ENCODE measurements at places on chromosomes 4 and X.

GRCh38 chr4:52788806-52789205, 37.6 kb upstream of the ERVMER34-1 start:
- DNase-seq, result no peak

DNA sequence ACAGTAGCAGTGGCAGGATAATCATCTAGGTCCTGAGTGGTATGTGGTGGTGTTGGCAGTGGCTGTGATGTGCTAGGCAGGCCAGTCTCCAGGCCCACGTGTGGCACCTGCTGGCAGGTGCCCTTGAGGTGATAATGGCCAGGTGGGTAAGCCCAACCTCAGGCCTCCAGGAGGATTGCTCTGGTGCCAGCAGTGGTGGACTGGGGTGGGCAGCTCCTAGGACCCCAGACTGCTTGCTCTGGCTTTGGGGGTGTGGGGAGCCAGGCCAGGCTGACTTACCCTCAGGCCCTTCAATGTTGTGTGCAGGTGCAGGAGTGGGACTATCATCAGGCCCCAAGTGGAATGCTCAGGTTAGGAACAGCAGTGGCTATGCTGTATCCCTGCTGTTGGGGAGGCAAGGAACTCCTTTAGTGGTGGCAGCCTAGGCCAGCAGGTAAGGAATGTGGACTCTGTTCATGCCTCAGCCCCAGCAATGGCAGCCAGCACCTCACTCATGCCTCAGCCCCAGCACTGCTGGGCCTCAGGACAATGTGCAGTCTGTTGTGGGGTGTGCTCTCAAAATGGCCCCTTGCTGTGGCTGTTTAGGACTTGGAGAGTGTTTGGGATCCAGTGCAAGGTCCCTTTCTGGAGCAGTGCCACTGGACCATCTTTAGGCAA, 24.3 kb downstream of the SERPINA7 start:
- no peak for DNase-seq

GRCh38 chr4:151573474-151573873, 164.5 kb downstream of the FHIP1A start:
- no peak for DNase-seq

- peak; percentile 56 for DNase-seq
Observed at GRCh38 chr4:93791570-93792195, 36.9 kb upstream of the ATOH1 start.

- no peak for DNase-seq
Observed at GRCh38 chrX:86370927-86371326, 222.7 kb downstream of the DACH2 start.

- no peak for DNase-seq
Observed at GRCh38 chr4:73908965-73909364, 39.8 kb downstream of the CXCL1 start.

DNA sequence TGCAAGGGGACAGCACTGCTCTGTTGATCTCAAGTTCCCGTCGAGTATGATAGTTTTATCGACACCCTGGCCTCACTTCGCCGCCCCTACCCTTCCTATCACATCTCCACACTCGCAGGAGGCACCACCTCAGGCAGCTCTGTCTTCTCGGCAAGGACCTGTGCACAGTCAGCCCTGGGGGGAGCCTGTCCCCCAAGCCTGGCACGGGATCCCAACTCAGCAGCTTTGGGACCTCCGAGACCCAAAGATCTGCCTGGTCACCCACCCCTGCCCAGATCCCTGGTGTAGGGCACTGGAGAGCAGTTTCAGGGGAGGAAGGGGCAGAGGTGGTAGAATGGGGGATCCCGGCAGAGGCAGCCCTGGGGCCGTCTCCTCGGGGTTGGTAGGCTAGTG, 18.0 kb upstream of the UBA1 start:
- DNase-seq, result no peak

DNA sequence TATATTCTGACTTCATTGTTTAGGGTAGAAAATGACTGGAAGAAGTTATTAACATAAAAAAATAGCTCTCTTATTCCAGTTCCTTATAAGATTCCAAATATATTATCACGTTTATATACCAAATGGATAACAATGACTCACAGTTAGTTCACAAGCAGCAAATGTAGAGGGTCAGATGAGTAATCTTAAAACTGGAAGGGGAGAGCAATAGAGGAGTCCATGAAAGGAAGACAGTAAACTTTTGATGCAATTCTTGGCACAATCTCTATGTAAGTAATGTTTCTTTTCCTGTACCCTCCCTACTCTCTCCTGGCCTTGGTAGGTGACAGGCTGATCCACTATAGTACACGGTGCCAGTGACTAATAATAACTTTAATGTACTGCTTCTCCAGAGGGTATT, 259.0 kb upstream of the TRPC5 start:
- no peak for DNase-seq

DNA sequence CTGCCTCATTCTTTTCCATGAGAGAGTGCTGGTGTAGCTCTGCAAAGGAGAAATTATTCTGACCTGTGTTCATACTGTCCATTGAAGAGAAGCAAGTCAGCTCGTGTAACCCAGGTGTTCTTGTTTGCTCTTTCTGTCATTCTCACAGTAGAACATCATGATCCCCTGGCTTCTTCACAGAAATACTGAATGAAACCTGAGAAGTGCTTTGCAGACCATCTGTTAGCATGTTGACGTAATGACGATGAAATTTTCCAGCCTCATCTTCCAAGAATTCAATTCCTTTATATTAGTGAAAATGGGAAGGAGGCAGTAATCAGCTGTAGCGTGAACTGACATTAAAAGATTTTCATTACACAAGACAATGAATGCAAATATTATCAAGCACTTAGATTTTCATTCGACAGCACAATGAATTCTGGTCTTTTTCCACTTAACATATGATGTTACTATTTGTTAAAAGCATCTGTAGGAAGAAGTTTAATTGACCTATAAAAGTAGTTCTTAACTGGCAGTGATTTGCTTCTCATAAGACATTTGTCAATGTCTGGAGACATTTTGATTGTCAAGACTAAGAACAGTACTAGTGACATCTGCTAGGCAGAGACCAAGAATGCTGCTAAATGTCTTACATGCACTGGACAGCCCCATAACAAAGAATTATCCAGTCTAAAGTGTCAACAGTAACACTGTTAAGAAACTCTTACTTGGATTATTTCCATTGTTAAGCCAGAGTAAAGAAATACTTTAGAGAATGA, 246.3 kb downstream of the BANK1 start:
- DNase-seq, result peak; percentile 33

- no peak for DNase-seq
Observed at GRCh38 chr4:40327340-40327739, 7.8 kb upstream of the CHRNA9 start.

GRCh38 chr4:26105815-26106699, 192.0 kb downstream of the SMIM20 start:
- DNase-seq, result no peak

DNA sequence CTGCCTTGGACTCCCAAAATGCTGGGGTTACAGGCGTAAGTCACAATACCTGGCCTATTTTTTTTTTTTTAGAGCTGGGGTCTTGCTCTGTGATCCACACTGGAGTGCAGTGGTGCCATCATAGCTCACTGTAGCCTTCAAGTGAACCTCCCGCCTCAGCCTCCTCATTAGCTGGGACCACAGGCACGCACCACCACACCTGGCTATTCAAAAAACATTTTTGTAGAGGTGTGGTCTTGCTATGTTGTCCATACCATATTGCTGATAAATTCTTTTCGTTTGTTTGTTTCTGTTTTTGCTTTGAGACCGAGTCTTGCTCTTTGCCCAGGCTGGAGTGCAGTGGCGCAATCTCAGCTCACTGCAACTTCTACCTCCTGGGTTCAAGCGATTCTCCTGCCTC, 21.6 kb downstream of the ENOPH1 start:
- DNase-seq, result no peak

DNA sequence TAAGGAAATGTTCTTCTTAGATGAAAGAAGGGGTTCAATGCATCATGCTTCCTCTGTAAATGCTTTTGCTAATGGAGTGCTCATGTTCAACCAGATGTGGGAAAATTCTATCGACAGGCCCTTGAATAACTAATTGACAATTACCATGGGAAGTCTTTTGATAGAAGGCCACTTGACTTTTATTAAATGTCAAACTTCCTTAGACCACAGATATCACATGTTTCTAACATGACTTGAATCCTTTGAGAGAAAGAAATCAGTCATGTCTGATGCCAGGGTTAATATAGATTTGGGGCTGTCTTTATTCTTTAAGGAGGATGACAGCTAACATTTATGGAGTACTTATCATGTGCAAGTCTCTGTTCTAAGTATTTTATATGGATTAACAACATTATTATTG, 280.1 kb downstream of the DCHS2 start:
- DNase-seq, result no peak

DNA sequence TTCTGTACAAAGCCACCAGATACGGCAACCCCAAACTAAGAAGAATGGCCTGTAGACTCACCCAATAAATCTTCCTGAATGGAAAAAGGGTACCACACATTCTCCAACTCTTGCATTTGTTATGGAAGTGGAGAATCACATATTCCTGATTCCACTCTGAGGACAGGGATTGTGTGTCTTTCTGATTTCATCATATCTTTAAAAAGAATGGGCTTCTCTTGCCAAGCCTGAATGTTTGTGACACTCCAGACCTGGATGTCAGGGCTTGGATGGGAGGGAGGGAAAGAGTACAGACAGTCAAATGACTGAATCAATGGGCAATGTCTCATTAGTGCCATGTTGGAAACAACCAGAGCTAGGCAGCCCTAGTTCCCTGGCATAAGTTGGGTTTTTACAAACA, 77.4 kb downstream of the PLAC1 start:
- DNase-seq, result no peak

DNA sequence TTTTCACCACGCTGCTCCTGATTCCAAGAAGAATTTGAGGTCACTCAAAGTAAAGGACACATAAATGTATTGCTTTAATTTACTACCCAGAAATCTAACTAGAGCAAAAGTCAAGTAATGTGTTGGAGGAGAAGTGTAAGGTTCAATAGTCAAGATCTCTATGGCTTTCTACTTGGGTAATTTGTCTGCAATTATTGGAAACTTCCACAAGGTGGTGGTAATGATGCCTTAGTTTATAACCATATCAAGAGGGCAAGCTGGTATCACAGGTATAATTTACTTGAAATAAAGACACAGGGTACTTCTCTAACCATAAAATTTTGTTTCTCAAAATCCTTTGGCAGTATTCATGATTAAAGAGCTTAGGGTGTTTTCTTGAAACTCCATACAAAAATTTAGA, 10.2 kb upstream of the GRIA3 start:
- no peak for DNase-seq

- DNase-seq, result no peak
Observed at GRCh38 chr4:109025471-109026076, 262.7 kb upstream of the ETNPPL start.

- no peak for DNase-seq
Observed at GRCh38 chr4:172726001-172726423, 442.6 kb upstream of the GALNT7 start.

Measured in NCI-H345 (cell line).